Activated CD8-positive, alpha-beta memory T cell treated with anti-CD3 and anti-CD28 coated beads for 4 hours (primary cell): ENCODE measurements at places on chromosomes 6 and 20.

- no peak for DNase-seq
Observed at GRCh38 chr6:155008625-155009024, 13.5 kb downstream of the TIAM2 start.

- DNase-seq = no peak
Observed at GRCh38 chr6:165776691-165777090, 113.7 kb upstream of the PDE10A start.

- DNase-seq = no peak
Observed at GRCh38 chr6:101462576-101462975, 69.1 kb downstream of the GRIK2 start.

DNA sequence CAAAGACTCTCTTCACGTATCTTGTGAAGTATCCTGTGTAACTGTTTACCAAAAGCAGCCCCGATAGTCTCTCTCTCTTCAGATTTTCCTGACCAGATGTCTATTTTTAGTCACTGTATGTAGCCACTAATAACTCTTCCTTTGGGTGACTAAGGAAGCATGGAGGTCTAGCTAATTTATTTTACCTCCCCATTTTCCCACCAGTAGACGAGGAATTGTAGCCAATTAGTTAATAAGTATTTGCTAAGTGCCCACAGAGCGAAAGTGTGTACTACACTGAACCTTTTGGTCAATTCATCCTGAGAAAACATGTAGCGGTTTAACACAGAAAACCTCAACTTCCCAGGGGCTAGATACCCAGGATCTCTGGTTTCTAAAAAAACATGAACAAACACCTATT lies 180.6 kb downstream of the TBX18 start:
- no peak for DNase-seq

- no peak for DNase-seq
Observed at GRCh38 chr6:112337209-112337638, 9.9 kb upstream of the RFPL4B start.

GRCh38 chr20:36154700-36155628 lies at the start of gene EPB41L1:
TSS of gene EPB41L1 (plus strand) at chr20:36154740. CDS start at chr20:36173778, 19,038 bp downstream.
- DNase-seq = no peak

- no peak for DNase-seq
Observed at GRCh38 chr20:40955326-40955725, 73.3 kb upstream of the TOP1 start.

DNA sequence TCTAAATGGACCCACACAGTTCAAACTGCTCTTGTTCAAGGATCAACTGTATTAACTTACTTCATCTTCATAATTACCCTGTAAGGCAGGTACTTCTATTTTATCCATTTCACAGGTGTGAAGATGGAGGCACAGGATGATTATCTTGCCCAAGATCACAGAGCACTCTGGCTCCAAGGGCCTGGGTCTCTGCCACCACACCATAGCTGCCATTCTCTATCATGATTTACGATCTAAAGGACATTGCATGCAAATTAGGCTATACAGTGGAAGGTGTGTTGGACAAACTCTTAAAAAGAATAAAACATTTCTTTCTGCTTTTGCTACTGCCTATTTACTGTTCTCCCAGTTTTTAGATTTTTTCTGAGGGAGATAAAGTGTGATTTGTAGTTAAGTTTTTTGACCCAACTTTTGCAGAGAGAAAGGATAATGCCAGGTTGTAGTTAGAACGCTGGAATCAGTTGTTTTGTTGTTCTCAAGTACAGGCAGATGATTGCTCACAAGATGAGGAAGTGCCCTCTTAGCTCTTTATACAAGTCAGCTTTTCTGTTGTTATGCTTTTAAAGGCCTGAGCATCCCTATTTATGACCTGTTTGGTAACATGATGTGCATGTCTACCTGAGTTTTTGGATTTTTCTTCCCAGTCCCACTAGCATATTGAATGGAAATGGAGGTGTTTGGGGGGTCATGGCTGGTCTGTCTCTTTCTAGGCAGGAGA lies 247.9 kb downstream of the ZFAND3 start:
- DNase-seq = no peak

- DNase-seq = no peak
Observed at GRCh38 chr6:136669299-136669699, 119.1 kb upstream of the MAP7 start.

GRCh38 chr6:80550748-80551147 lies 444.3 kb downstream of the BCKDHB start:
- no peak for DNase-seq

DNA sequence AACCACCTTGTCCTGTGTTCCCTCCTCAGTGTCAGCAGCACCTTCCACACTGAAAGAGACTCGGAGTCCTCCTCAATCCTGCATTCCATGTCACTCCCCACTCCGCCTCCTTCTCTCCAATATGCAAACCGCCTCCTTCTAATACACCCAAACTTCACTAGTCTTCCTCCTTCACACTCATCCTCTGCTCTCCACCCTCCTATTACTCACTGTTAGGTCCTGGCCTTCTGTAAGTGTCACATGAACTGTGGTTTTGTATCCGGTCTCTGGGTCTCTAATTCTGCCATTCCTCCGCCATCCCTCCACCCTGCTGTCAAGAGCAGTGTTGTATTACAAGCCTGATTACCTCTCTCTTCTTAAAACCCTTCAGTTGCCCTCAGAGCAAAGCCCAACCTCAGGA lies 200.5 kb upstream of the CDYL start:
- no peak for DNase-seq
